ENCODE measurements at places on chromosomes 3 and 15.

- no peak for DNase-seq
Measured at GRCh38 chr3:57091521-57092273, 31.2 kb downstream of the SPATA12 start.

- no peak for DNase-seq
Measured at GRCh38 chr3:76958274-76958673, 81.6 kb upstream of the ROBO2 start.

DNA sequence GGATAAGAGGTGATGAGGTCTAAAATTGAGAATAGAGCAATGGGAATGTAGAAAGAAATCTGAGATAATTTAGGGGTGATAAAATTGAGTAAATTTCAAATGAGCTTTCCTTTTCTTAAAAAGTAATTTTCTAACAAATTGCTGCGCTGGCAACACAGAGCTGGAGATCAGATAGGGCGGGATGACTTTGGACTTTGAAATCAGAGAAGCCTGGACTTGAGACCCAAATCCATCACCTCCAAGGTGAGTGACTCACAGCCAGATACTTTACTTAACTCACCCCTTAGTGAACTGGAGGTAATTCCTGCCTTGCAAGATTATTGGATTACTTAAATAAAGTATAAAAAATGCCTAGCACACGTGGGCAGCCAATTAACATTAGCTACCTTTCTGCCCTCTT, 80.8 kb downstream of the P2RY1 start:
- DNase-seq, result no peak

GRCh38 chr3:52494886-52495495, at the start of gene STAB1:
Gene STAB1 (plus strand): TSS chr3:52495338. CDS start chr3:52495414, 76 bp downstream.
- DNase-seq, result no peak

GRCh38 chr15:98700519-98700918, 52.2 kb downstream of the IGF1R start:
- no peak for DNase-seq

DNA sequence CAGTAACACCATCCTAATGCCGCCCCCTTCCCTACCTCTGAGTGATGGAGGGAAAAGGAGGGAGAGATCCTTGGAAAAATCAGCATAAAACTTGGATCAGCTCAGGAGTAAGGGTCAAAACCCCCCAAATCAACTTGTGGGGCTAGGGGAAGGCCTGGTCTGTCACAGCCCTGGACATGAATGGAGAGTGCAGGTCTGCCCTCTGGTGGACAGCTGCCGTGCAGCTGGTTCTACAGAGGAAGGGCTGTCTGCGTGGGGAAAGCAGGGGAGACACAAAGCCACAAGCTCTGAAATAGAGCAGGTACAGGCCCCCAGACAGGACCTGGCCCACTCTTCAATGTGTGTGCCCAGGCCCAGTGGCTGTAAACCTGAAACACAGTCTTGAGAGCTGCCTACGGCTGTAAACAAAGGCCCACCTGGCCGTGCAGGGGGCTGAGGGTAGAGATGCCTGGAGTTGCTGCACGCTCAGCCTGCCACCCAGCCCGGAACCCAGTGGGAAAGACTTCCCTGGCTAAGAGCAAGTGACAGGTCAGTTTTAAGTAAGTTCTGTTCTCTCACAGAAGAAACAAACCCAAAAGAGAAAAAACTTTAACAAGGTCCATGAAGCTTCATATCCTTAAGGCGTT, 16.4 kb downstream of the CLK3 start:
- DNase-seq, result no peak

- no peak for DNase-seq
Measured at GRCh38 chr3:113002037-113002436, 11.3 kb downstream of the GTPBP8 start.

GRCh38 chr3:122727294-122727693, 46.7 kb downstream of the PARP14 start:
- DNase-seq, result no peak

DNA sequence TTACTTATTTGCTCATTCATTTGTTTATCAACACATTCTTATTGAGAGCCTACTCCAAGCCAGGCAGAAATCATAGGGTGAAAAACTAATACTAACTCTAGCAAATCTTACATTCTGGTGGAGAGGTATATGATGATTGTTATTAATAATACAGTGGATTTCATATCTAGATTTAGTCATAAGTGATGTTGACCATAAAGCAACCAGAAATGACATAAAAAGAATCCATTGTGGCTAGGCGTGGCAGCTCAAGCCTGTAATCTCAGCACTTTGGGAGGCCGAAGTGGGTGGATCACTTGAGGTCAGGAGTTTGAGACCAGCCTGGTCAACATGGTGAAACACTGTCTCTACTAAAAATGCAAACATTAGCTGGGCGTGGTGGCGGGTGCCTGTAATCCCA, 26.2 kb upstream of the IL20RB start:
- DNase-seq, result no peak

DNA sequence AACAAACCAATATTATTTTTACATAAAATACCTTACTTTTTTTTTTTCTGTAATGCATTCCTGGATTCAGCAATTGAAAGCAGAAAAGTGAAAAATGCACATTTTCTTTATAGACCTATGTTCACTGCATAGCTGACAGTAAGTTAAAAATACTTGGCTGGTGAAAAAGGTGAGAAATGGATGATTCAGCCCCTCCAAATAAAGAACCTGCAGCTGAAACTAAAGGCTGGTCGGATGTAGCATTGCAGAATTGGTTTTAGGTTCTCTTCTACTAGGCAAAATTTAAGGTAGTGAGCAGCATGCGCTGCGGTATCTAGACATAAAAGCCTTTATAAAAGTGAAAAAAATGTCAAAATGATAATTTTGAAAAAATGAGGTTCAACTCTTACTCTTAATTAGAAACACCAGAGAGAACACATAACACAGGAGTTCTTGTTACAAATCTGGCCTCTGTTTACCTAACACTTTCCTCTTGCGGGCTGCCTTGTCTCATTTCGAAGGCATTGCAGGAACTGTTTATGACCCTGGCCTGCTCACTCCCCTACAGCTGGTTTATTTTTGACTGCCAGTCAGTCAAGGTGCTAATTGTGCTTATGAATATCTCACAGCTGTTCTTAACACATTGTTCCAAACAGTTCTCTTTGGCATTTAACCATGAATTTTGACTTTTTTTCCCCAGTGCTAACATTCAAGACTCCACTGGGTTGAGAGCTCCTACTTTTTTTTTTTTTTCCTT, 455.4 kb upstream of the TBL1XR1 start:
- DNase-seq, result no peak

DNA sequence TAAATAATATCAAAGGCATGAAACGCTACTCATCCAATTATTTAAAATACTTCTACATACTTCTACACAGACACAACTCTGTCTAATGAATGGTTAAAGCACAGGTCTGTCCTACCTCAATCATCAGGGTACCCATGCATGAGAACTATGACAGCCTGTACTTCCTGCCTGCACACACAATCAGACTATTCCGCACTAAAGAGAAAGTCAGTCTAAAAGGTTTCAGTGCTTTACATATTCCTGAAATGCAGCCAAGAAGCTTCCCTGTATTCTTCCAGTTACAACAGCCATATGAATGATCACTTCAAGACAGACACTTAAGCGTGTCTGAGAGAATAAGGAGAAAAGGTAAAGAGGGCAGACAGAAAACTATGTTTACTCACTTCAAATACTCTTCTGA, 58.8 kb downstream of the TUBGCP4 start:
- DNase-seq, result no peak

DNA sequence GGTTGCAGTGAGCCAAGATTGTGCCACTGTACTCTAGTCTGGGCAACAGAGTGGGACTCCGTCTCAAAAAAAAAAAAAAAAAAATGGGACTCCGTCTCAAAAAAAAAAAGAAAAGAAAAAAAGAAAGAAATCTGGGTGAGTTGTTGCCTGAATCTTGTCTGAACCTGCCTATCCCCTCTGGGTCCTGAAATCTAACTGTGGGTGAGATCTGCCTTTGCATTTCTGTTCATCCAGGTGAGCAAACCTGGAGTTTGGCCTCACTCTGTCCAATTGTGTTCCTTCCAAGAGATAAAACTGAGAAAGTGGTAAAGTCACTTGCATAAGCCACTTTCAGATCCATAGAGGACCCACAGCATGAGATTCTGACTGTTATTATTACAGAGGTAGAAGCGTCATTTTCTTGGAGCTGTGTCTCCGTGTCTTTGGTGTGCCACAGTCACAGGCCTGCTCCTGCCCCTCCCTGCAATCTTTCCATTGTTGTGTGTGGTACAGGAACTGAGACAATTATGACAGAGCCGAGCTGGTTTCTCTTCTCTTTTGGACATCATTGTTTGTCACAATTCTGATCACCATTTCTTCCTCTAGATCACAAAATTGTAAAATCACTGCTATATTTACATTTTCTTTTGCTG, 235.9 kb downstream of the LPP start:
- DNase-seq, result peak; percentile 30

- no peak for DNase-seq
Measured at GRCh38 chr3:112804021-112804420, 42.6 kb downstream of the CD200R1L start.

- peak; percentile 67 for DNase-seq
Measured at GRCh38 chr3:51686512-51687215, 15.6 kb downstream of the TEX264 start.

DNA sequence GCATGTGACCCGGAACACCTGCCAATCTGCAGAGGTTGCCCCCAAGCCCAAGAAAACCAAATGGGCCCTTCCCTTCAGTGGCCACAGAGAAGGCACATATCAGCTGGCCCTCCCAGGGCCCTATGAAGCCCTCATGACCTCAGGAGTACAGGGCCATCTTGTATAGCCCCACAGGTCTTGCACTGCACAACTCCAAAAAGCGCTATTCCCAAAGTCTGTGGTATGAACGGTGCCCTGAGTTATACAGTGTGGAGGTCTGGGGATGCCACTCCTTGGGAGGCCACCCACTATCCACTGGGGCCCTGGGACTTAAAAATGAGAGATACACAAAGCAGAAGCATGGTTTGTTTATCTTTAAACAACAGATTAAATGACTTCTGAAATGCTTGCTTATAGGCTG, 61.5 kb downstream of the CAPN7 start:
- DNase-seq, result no peak

DNA sequence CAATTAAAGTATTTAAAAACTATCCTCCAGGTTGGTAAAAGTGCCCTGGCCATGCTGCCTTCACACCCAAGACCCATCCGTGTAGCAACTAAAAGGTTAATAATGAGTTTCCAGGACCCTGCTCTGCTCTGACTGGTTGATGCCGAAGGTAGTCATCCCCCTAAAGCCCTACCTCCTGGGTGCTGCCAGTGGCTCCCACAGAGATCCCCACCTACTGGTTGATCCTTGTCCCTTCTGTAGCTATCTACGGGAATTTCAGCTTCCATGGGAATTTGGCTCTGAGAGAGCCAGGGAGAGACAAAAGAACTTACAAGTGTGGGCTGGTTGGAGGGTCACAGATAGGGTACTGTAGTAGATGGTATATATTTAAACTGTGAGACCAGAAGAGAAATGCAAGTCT, 110.6 kb upstream of the NANOGP8 start:
- no peak for DNase-seq

DNA sequence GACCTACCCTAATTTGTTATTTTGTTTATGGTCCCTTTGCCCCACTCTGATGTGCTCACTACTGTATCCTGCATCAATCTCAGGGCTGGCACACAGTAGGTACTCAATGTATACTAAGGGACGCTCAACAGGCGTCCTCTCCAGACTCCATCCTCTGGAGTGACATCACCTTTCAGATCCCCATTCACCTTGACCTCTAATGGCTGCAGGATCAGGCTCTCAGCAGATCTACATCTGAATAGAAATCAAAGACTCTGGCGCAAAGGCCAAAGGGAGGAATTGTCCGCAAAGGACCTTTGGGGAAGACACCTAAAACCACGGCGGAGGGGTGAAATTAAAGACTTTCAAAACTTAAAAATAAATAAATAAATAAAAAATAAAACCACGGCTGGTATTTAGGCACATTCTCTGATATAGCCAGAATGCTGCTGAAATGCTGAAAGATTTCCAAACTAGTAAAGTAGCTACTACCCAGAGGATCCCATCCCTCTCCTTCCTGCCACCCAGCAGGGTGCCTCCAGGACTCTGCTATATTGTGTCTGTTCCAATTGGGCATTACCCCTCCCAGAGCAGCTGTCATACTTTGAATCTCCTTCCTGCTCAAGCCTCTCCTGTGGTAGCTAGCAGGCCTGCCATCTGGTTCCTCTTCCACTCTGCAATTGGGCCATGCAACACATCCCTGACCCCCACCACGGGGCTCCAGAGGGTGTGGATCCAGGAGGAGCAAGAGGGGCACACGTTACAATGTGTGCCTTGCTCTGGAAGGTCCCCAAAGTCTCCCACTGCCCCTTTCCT, 6.1 kb downstream of the SHF start:
- no peak for DNase-seq

GRCh38 chr15:51218299-51218938, 120.0 kb downstream of the CYP19A1 start:
- no peak for DNase-seq

DNA sequence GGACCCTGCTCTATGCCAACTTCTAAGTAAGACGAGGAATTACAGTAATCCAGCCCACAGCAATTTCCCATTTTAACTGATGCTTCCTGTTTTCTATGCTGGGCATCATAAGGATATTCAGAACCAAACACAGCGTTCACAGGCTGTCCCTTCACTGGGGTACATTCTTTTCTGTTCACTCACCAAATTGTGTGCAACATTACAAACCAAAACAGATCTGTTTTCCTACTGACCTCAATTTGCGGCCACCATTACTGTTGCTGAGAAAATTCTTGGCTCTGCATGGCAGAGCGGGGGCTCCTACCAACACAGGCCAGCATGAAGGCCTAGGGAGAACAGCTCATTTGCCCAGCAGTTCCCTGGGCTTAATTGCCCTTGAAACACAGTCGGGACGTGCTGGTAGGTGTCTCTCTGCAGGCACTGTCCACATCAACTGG, 76.5 kb downstream of the MYO1E start:
- DNase-seq, result no peak

DNA sequence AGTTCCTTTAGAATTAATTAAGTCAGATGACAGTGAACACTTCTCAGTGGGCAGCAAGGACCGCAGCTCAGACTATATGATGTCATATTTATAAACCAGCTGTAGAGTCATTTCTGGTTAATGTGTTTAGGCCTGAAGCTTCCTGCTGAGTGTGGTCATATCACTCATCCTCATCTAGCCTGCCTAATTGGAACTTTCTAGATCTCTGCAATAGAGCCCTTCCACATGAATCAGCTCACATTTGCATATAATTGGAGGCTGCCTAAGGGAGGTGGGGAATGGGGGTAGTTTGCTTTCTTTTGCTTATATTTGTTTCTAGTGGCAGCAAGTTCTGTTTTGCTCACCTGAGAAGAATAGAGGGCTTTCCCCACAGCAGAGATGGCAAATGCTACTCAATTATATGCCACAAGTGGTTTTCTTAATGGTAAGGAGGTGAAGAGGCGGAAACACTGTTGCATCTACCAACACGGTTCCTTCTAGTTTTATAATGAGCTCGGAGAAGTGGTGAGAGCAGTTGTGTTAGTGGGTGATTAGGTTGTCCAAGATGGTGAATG, 148.1 kb downstream of the KLHL25 start:
- no peak for DNase-seq

- DNase-seq, result no peak
Measured at GRCh38 chr3:196162679-196163078, 48.5 kb downstream of the ZDHHC19 start.

- no peak for DNase-seq
Measured at GRCh38 chr3:149122721-149123578, 6.5 kb upstream of the HPS3 start.

GRCh38 chr15:73997986-73998385, 3.5 kb downstream of the PML start:
- DNase-seq, result no peak

Data from stimulated activated CD4-positive, alpha-beta T cell treated with anti-CD3 and anti-CD28 coated beads, Interleukin-15, amount 100 ng/mL, for 48 hours (primary cell).